ENCODE measurements at places on chromosomes 12 and 14.

GRCh38 chr12:4899364-4899763 lies 10.3 kb upstream of the KCNA1 start:
- DNase-seq: no peak

- DNase-seq: no peak
Measured at GRCh38 chr14:71321574-71322315, 414.5 kb downstream of the PCNX1 start.

DNA sequence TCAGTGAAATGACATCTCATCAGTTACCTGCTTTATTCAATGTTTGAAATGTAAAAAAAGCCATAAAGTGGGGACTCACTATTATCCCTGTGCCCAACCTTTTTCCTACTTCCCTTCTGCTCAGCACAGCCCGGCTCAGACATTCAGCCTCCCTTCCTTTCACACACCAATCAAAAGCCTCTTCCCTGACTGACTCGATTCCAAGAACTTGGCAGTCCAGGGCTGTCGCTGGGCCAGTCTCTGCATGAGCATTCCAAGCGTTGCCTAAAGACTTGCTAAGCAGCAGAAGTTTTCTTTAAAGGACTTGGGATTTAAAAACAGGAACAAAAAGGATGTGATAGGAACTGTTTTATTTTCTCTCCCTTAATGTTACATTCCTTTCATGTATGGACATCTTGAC lies 22.7 kb downstream of the ITPR2 start:
- no peak for DNase-seq

DNA sequence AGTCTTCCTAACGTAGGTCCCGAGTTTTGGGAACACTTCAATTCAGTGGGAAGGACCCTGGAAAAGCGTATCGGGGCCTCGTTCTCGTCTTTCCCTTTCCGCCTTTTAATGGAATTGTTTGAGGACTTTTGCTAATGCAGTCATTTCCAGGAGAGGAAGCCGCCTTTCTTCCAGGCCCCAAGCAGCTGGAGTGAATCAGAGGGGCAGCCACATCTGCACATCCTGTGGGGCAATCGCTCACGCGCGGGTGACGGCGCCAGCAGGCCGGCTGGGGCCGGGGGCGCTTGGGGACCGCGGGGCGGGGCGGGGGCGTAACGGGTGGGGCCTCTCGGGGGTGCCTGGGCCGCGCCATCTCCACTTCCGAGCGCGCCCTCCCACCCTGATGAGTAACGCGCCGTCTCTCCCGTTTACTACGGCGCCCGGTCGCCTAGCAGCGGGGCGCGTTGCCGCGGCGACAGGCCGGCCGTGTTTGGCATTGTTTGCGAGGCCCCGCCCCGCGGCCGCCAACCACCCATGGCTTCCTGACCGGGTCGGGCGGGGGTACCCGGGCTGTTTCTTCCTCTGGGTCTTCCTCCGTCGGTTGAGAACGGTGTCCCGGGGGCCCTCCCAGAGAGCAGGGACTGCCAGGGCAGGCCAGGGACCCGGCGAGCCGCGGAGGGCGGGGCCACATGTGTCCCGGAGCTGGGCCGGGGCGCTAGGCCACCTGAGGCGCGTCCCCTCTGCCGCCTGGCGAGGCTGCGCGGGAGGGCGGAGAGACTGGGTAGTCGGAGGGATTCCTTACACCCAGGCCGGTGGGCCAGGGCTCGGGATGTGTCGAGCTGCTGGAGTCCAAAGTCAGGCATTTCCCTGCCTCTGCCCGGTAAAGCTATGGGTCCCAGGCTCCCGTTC lies 2.3 kb downstream of the GSG1 start:
- peak; percentile 74 for DNase-seq

DNA sequence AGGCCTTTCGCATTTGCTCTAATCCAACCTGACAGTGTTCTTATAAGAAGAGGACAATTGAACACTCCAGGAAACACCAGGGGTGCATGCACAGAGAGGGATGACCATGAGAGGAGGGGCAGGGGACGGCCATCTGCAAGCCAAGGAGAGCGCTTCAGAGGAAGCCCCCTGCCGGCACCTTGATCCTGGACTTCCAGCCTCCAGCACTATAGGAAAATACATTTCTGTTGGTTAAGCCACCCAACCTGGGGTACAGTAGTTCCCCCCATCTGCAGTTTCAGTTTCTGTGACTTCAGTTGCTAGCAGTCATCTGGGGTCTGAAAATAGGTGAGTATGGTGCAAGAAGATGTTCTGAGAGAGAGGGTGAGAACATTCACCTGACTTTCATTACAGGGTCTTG lies 64.7 kb downstream of the CLMN start:
- no peak for DNase-seq

DNA sequence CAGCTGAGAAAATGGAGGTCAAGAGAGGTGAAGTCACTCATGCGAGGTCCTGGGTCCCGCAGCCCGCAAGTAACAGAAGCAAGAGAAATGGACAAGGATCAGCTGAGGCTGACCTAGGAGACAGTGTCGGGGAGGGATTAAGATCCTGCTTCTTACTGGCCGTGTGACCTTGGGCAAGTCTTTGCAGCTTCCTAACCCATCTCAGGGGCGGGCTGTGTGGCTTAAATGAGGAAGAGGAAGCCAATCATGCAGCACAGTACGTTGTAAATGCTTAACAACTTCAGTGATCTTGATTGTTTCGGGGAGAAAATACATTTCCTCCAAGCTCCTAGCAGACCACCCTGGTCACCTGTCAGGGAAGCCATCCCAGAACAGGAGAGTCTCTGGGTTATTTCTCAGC lies 7.1 kb upstream of the PGF start:
- no peak for DNase-seq

DNA sequence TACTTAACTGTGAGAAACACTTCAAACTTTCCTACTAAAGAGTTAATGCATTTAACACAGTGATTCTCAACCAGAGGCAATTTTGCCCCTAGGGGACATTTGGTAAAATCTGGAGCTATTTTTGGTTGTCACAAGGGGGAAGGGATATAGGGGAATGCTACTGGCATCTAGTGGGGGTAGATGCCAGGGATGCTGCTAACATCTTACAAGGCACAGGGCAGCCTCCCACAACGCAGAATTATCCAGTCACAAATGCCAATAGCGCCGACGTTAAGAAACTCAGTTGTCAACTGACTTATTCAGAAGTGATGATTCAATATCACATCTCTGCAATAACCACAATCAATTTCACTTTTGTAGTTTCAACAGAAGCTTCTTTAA lies 2.0 kb downstream of the EEA1 start:
- DNase-seq: no peak

- no peak for DNase-seq
Measured at GRCh38 chr12:115213118-115213517, 529.1 kb upstream of the TBX3 start.

DNA sequence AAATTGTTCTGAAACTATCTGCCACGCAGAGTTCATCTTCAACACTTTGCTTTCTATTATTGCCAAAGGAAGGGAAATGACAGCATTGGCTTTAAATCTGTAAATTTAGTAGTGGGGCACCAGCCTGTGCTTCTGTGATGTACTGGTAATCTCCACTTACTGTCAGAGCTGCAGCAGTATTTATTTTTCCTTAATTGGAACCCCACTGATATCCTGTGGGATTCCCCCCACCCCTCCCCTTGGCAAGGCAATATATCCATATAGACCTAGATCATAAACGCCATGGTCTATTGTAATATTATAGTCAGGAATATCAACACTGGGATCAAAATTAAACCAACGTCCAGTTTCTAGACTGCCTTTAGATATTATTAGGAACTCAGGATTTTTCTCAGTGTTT lies 96.7 kb downstream of the RMST start:
- no peak for DNase-seq

- DNase-seq: peak; percentile 77
Measured at GRCh38 chr12:49088150-49088931, 6.3 kb downstream of the DHH start.

GRCh38 chr12:4160314-4161040 lies 113.1 kb upstream of the CCND2 start:
- DNase-seq: no peak

- no peak for DNase-seq
Measured at GRCh38 chr14:22658946-22659345, 14.8 kb upstream of the OR6J1 start.

DNA sequence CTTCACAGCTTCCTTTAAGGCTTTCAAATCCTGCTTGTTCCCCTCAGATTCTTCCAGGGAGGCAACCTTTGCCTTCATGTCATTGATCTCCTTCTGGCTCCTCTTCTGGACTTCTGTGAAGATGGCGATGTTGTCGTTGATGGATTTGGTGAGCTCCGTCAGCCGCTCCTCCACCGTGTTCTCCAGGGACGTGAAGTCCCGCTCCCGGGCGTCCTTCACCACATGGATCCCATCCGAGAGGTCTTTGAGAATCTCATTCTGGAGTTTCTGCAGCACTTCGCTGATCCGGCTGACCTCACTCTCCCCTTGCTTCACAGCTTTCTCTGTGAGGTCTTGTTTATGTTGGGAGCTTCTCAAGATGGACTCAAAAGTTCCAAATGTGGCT lies 7.9 kb downstream of the CKAP4 start:
- peak; percentile 17 for DNase-seq

GRCh38 chr14:60807971-60808370 lies 73.4 kb downstream of the MNAT1 start:
- DNase-seq: no peak

DNA sequence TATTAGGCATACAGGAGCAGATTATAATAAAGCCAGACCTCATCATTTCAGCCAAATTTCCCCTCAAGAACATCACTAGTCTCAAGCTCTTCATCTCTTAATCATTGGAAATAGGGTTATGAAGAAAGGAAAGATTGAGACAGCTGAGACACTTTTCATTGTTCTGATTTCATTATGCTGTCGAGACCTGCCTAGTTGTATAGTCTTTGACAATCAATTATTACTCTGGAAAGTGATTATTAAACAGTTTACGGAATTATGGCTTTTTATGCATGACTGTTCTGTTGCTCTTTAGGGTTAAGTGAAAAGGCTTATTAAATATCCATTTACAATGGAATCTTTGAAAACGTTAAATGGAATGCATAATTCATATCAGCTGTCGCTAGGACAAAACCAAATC lies 48.3 kb downstream of the TTC6 start:
- DNase-seq: no peak

DNA sequence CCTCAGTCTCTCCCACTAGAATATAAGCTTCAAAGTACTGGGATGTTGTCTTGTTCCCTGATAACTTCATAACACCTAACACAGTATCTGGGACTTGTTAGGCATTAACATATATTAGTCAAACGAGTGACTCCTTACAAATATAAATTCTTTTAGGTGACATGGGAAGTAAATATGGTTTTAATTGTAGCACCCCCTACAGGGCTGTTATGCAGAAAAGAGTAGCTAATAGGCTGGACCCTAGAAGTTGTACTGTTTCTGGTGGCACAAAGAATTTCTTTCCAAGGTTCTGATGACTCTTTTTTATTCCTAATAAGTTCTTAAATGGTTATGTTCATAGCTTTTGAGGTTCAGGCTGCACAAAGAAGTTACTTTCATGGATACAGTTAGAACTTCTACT lies 29.8 kb downstream of the GPATCH2L start:
- DNase-seq: no peak

DNA sequence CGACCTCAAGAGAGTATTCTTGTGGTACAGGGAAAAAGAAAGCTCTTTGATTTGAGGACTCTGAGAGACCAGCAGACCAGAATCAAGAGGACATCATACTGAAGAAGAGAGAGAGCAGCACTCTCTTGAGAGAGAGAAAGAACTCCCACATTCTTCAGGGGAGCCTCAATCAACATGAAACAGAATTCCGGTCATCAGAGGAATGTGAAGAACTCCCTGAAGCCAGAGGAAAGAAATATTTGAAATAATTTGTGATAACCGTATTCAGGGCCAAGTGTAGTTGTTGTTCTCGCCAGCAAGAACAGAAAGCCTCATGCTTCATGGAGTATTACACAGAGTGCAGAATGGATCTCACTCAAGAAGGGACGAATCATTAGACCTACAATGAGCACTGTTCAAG lies 363.8 kb upstream of the TMEM132C start:
- no peak for DNase-seq

DNA sequence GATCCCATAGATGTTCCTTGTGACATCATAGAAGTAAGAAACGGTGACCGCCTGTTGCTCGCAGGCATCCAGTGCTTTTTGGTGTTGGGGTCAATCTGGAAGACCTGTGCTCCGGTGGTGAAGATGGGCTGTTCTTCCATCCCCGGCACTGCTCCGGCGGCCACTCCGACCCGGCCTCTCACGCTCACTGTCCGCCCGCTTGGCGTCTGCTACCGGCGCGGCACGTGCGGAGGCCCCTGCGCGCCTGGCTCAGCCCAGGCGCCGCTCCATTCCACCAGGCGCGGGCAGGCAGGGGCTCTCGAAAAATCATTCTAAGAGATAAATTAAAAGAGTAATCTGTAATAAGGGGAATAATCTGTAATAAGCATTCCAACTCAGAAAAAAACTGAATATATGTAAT lies 934.5 kb downstream of the TMEM121 start:
- no peak for DNase-seq

DNA sequence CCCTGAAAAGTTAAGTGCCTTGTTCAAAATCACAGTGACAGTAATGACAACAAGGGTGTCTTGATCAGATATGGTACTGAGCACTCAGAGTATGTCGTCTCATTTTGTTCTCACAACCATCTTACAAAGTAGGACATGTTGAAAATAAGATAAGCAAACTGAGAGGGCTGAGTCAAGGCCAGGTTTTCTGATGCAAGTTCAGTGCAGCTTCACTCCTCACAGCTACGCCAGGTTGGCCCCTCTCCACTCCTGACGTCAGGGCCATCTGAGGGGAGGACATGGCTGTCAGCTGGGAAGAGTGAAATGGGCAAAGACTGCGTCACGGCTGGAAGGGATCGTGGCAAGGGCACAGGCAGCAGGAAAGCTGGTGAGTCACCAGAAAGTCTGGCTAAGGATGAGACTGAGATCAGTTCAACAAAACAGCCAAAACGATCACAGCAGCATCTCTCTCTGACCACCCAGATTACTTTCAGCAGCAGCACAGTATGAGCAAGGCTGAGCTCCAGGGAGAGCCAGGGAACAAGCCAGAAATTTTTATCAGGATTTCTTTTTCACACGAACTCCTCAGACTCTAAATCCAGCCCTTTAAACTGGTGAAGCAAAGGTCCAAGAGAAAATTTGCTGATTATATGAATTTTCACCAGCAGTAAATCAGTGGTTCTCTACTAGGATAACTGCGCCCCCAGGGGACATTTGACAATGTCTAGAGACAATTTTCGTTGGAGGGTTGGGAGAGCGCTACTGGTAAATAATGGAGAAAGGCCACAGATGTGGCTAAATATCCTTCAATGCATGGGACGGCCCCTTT lies 297.9 kb upstream of the AMIGO2 start:
- DNase-seq: no peak

DNA sequence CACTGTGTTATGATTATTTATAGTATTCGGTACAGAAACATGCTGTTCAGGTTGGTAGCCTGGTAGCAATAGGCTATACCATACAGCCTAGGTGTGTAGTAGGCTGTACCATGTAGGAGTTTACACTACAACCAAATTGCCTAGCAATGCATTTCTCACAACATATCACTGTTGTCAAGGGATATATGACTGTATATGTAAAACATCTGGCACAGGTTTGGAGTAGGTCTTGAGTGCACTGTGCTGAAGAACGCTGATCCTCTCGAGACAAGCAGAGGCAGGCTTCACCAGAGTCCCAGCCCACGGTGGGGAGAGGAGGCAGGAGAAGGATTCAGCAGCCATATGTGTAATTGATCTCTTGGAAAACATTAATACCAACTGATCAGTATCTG lies 15.0 kb upstream of the TBX5 start:
- DNase-seq: no peak

Measured in liver (tissue), 10 donors.